ENCODE measurements at places on chromosomes 7 and 10.

DNA sequence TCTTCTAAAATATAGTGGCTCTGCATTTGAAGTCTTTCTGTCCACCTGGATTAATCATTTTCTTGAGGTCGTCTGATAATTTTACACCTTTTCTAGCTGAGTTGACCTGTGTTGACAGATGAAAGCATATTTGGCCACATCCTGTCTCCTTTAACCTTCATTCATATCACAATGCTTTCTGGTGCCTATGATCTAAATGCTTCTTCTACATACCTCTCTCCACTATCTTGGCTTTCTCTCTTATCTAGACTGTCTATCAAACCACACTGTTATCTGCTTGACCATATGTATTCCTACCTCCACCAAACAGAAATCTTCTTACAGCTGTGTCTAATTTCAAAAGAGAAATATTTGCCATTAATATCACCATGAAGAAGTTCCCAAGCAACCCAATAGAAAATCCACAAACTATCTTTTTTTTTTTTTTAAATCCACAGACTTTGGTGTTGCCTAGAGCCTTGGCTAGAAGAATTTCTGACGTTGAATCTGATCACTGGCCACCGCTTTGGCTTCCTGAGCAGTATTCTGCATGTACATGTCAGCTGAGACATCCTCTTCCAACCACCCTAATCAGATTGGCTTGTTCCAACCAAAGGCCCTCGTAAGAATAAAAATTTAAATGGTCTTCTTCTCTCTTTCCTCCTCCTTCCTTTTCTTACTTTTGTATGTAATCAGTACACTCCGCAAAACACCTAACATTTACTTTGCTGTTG lies 66.3 kb upstream of the SP4 start:
- no peak for DNase-seq

- no peak for DNase-seq
Observed at GRCh38 chr7:85055906-85056305, 130.9 kb downstream of the SEMA3D start.

DNA sequence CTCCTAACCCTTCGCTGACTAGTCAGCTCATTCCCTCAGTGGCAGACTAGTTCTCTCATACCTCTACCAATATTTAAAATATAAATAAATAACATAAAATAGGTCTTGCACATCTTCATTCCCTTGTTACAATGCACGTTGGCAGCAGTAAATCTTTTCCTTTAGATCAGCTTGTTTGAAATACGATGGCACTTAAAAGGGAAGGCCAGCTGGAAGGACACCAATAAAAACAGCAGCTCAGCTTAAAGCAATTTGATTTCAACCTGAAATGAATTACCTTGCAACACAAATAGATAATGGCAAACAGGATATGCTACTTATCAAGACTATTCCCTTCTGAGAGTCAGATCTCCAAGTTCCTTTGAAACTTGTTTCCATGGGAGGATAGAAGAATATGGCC lies 321.8 kb downstream of the GFRA1 start:
- no peak for DNase-seq

DNA sequence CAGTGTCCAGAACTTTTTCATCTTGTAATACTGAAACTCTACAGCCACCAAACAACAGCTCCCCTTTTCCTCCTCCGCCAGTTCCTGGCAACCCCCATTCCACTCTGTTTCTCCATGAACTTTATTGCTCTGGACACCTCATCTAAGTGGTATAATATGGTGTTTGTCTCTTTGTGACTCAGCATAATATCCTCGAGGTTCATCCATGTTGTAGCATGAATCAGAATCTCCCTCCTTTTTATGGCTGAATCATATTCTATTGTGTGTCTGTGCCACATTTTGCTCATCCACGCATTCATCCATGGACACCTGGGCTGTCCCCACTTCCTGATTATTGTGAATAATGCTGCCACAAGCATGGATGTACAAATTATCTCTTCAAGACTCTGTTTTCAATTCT lies 124.4 kb upstream of the FGFR2 start:
- DNase-seq = no peak

DNA sequence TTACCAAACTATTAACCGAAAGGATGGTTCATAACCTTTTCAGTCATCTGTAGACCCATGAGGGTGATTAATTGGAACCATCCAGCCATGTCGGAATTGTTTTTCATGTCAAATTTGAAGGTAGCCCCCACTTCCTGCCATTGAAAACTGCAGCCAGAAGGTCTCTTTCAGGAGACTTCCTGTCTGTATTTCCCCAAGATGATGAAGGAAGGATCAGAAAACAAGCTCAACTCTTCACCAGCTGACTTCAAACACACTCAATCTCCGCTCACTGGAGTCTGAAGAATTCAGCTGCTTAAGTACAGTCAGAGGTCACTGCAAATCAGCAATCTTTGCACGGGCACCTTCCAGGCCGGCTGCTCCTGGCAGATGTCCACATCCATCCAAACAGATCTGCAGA lies 291.7 kb upstream of the NPVF start:
- no peak for DNase-seq

- DNase-seq = no peak
Observed at GRCh38 chr7:99514050-99514449, 9.6 kb downstream of the ZKSCAN5 start.

DNA sequence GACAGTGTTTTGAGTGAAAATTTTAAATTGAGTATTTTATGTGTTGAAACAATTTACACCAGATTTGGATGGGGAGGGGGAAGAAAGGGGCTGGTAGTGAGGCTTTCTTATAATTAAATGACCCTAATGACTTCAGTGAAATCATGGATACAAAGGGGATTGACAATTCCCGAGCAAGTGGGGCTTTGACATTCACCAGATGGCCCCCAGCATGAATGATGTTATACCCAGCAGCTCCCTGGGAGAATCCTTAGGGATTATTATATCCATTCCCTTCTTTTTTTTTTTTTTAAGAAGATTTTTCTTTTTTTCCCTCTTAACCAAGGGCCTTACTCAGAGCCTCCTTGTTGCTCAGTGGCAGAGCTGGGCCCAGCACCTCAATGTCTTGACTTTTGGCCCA lies 17.9 kb downstream of the PLPP4 start:
- DNase-seq = no peak

Measured in LoVo (cell line).